Left renal cortex interstitium (tissue), 4 donors: ENCODE measurements at places on chromosomes 13 and 19.

- DNase-seq = no peak
These were observed 332.7 kb upstream of the KLF12 start for GRCh38 chr13:74466864-74467263.

DNA sequence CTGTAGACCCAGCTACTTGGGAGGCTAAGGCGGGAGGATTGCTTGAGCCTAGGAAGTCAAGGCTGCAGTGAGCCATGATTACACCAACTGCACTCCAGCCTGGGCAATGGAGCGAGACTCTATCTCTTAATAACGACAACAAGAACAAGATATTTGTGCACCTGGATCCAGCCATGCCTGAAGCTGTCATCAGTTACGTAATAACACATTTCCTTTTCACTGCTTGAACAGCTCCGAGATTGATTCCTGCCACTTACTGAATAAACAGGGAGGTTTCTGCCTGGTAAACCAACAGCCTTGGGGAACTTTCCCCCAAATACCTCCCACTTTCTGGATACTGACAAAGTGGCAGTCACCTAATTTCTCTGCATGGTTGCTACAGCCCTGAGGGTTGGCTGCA lies 5.4 kb downstream of the KANK2 start:
- no peak for DNase-seq

DNA sequence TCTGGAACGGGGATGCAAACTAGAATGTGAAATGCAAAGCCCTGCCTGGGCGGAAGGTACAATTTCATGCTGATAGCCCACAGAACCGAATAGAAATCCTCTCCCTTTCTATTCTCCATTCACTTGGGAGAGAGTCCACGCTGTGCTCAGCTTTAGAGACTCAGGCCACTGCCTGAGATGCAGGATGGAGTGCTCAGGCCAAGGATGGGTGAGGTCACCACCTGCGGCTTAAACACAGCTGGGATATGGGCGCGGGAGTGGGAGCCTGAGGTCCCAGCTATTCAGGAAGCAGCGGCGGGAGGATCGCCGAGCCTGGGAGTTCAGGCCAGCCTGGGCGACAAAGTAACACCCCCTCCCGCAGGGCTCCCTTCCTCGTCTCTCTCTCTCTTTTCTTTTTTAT lies 446 bp upstream of the ZNF83 start:
- DNase-seq = peak; percentile 48

DNA sequence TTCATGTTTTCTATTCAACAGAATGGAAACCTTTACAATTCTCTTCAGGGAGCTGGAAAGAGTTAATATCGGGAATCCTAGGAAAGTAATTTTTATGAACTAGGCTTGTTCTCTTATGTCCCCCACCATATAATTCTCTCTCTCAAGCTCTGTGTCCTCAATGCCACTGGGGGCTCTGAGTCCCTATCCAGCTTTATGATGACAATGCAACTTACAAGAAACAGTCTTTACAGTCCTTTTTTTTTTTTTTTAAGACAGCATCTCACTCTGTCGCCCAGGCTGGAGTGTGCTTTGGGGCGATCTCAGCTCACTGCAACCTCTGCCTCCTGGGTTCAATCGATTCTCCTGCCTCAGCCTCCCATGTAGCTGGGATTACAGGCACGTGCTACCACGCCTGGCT lies 31.2 kb upstream of the TM9SF2 start:
- DNase-seq = no peak
